ENCODE measurements at places on chromosomes 2 and 18.

- no peak for DNase-seq
Measured at GRCh38 chr18:71370095-71370494, 1081.2 kb downstream of the SOCS6 start.

- no peak for DNase-seq
Measured at GRCh38 chr2:101145406-101145805, 5.8 kb downstream of the TBC1D8 start.

DNA sequence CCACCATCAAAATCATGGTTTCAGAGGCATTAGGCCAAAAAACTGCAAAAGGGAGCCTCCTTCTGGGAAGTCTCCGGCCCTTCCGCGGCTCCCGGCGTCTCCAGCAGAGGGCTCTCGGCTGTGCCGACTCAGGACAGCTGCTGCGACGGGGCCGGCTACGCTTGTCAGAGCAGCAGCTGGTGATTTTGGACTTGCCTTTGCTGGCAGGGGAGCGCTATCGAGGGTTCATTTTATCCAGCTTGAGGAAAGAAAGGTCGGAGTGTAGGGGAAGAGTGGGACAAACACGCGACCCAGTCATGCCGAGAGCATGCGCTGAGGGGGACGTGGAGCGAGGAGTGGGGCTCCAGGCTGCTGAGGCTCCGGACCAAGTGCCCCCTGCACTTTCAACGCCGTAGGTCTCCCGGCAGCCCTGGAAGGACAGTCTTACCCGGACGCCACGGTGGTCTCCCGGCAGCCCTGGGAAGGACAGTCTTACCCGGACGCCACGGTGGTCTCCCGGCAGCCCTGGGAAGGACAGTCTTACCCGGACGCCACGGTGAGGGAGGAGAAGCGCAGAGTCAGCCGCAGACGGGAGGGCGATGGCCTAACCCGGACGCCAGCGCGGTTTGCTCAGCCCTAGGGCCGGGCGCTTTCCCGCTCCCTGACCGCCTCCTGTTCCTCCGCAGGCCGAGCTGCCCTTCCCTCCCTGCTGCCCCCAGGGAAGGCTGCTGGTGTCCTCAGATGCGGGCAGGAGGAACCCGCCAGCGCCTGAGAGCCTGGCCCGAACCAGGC, 21.7 kb downstream of the DDX18 start:
- DNase-seq, result peak; percentile 38

DNA sequence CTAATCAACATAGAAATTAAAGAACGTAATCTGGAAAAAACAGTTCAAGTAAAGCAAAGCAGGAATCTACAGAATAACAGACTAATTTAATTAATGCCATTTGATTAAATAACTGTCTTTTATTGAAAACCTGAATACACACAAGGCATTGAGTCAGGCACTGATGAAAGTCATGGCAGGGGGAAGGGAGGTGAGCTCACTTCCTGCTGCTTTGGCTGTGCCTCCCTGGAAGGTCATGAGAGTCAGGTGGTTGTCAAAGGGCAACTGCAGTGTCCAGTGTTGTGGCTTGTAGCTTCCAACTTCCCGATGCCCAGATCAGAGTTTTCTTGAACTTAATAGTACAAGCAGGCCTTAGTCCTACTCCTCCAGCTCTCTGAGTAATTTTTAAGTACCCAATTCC, 180.9 kb downstream of the PID1 start:
- no peak for DNase-seq

- DNase-seq, result no peak
Measured at GRCh38 chr2:191626497-191627151, 51.3 kb upstream of the NABP1 start.

- no peak for DNase-seq
Measured at GRCh38 chr2:232926431-232926939, 56.4 kb downstream of the SNORC start.

- DNase-seq, result no peak
Measured at GRCh38 chr18:44458777-44459176, 221.9 kb upstream of the SETBP1 start.

- DNase-seq, result no peak
Measured at GRCh38 chr2:211455216-211455841, 898.9 kb downstream of the CPS1 start.

DNA sequence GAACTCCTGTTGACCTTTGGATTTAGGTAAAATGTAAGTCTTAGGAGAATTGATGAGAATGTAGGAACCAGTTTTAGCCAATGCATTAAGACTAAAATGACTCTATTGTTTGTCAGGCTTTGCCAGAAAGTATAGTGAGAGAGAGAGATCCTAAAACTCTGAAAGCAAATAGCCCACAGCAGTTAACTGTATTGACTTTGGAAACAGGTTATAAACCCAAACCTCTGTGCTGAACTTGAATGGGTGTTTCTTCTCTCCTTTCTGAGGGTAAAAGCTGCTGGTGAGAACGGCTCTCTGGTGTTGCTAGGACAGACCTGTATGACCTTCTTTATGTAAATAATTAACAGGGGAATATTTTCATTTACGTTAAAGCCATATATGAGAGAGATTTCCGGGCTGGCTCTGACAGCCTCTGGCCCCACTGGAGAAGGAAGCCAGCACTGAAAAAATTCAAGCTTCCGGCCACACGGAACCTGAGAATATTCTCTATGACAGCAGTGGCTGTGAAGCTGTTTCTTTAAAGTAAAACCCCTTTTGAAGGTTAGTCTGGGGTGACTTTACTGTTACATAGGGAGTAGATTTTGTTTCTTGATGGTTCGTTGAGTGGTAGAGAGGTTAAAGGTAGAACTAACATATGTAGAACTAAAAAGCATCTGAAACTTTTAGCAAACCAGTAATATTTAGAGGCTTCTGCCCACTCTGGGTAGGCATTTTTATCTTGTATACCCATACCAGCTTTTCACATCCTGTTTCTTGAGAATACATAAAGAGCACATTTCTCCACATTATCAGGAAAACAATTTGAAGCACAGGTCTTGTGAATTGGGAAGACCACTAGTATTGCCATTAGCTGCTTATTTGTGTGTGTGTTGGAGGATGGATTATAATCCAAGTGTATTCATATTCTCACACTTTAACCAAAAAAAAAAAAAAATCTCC, 123.8 kb downstream of the SPTBN1 start:
- no peak for DNase-seq

DNA sequence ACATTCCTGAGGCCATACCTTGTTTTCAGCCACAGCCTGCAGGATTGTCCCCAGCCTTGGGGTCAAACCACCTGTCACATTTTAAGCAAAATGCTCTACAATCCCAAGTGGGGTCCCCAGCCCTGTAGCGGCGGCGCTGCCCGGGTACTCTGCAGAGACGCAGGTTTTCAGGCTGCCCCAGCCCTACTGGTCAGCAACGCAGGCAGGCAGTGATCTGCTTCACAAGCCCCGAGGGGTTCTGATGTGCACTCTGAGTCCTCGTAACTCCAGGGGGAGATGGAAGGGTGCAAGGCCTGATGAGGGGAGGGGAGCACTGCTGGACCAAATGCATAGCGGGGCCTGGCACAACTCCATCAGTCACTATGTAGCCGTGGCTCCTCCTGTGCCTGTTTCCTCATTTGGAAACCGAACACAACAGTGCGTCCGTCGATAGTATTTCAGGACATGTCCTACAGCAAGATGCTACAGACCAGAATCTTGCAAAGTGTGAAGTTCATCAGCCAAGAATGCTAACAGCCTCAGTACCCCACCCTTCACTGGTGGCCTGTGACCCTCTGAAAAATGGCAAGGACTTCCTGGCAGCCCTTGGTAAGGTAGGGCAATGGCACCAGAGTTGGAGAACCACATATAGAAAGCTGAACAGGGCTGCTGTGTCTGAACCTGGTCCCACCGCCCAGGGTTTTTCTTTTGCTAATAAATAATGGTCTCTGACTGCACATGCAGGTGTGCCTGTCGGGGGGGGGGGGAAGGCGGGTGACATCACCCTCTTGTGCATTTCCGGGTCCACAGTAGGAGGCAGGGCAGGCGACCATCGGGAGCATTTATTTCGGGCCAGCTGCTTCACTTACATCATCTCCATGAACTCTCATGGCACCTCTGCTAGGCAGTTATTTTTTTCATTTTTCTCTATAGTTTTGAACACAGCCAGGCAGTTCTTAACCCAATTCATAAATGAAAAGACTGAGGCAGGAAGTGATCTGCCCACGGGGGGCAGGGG, 50.6 kb upstream of the TFCP2L1 start:
- DNase-seq, result no peak

GRCh38 chr2:152492131-152492530, 157.2 kb downstream of the FMNL2 start:
- DNase-seq, result no peak

GRCh38 chr18:9596226-9596625, 18.1 kb downstream of the PPP4R1 start:
- DNase-seq, result no peak

GRCh38 chr2:56410140-56410539, 226.3 kb downstream of the CCDC85A start:
- no peak for DNase-seq

GRCh38 chr2:237230355-237230754, 144.7 kb downstream of the COPS8 start:
- no peak for DNase-seq

GRCh38 chr2:24512404-24512803, 21.4 kb downstream of the NCOA1 start:
- no peak for DNase-seq

GRCh38 chr2:116319935-116320334, 1494.6 kb upstream of the DDX18 start:
- no peak for DNase-seq

GRCh38 chr18:24000613-24001490, 13.7 kb upstream of the TTC39C start:
- no peak for DNase-seq

GRCh38 chr2:32963941-32964340, 17.2 kb downstream of the LTBP1 start:
- DNase-seq, result no peak

DNA sequence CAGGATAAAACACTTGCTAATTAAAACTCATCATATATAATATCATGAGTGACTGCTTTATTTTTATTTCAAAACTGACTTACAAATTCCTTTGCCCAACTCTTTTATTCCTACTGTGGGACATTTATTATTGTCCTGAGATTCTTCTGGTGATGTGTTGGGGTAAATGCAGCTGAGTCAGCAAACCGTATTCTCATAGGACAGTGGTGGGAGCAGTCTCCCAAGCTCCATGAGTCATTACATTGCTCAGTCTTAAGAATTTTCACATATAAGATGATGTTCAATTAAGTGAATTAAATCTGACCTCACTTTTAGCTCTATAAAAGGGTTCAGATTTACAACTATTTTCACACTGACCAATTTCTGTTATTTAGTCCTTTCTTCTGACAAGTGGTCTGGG, 1530.7 kb downstream of the LRP1B start:
- no peak for DNase-seq

DNA sequence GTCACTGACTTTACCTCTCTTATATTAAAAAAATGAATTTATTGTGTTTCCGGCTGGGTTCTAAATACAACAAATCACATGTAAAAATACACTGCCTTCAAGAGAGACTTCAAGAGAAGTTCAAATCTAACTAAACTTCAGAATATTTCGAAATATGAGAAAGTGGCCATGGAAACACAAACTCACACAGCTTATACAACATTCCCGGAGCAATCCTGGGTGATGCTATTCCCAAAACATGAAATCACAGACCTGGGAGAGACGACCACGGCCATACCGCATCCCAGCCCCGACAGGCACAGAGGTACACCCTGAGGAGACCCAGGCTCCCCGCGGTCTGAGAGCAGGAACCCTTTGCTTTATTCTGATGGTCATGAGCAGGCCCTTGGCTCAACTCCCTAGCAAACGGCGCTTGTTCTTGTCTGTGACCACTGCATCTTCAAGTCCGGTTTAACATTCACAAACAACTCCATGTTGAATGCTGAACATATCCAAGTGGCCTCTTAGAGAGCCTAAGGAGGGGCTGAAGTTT, 185.4 kb upstream of the REV1 start:
- no peak for DNase-seq

DNA sequence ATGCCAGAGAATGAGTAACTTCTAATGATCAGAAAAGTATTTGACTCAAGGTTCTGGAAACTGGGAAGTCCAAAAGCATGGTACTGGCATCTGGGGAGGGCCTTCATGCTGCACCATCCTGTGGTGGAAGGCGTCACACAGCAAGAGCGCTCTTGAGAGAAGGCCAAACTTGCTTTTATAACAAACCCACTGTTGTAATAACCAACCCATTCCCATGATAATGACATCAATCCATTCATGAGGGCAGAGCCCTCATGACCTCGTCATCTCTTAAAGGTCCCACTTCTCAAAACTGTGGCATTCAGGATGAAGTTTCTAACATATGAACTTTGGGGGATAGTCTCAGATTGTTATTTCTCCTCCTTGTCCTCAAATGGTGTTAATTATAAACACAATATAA, 67.8 kb downstream of the COA5 start:
- DNase-seq, result no peak

DNA sequence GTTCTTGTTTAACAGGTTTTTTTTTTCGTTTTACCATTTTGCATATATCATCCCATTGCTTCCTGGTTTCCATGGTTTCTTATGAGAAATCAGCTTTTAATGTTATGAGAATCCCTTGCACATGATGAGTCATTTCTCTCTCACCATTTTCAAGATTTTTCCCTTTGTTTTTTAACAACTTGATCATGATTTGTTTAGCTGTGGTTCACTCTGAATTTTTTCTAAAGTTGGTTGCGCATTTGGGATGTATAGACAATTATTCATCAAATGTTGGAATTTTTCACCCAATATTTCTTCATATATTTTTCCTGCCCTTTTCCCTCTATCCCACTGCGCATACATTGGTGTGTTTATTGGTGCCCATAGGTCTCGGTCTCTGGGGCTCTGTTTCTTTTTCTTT, 42.4 kb upstream of the BIN1 start:
- DNase-seq, result no peak

- DNase-seq, result no peak
Measured at GRCh38 chr2:234611209-234611608, 114.3 kb upstream of the ARL4C start.

DNA sequence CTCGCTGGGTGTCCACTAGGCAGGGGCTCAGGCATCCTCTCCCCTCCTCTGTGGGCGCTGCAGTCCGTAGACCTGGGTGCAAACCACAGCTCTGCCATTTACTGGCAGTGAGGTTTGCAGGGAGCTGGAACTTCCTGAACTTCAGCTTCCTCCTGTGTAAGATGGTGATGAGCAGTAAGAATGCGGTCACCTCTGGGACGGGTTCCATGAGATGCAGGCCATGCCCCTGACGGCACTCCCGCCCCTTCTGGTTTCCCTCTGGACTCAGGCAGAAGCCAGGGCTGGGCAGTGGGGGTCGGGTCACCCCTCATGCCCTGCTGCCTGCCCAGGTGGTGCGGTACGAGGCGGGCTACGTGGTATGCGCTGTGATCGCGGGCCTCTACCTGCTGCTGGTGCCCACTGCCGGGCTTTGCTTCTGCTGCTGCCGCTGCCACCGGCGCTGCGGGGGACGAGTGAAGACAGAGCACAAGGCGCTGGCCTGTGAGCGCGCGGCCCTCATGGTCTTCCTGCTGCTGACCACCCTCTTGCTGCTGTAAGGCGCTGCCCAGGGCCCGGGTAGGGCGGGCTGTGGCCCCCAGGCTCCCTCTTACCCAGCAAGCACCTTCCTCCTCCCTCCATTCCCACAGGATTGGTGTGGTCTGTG, 1.5 kb downstream of the PROM2 start:
- no peak for DNase-seq

GRCh38 chr2:192886636-192887035, 691.9 kb upstream of the TMEFF2 start:
- DNase-seq, result no peak

Measured in stimulated activated CD4-positive, alpha-beta T cell treated with anti-CD3 and anti-CD28 coated beads, Interleukin-12 subunit alpha, Interleukin-12 subunit beta, amount 100 ng/mL, for 24 hours (primary cell).